ENCODE measurements at places on chromosomes 2 and 18. TPM values are rescaled to one million over a fixed set of nuclear protein-coding genes. Genes with fewer than 3 reads are reported as not detected.

Gene TSPYL6
- not detected for total RNA-seq

Gene MTERF4
- 38.3 TPM for total RNA-seq

Gene LBX2
- 0.59 TPM for total RNA-seq

Gene EFR3B
- 2.4 TPM for total RNA-seq

Gene IL36B
- not detected for total RNA-seq

Gene ANKRD30B
- total RNA-seq = 0.73 TPM

Gene CHN1
- total RNA-seq = 9.6 TPM

Gene PPP3R1
- 32.8 TPM for total RNA-seq

Gene PDE11A
- total RNA-seq = 0.50 TPM

Gene STPG4
- 0.20 TPM for total RNA-seq

Gene RAB17
- total RNA-seq = 0.83 TPM

Gene STK16
- 31.4 TPM for total RNA-seq

Gene DSEL
- 53.5 TPM for total RNA-seq

Gene GTF2A1L
- 3.8 TPM for total RNA-seq

Gene RGPD4
- not detected for total RNA-seq

Gene ABHD3
- total RNA-seq = 6.4 TPM

Gene GALNT13
- total RNA-seq = 0.20 TPM

Gene RFTN2
- total RNA-seq = 3.5 TPM

Gene C18orf32
- total RNA-seq = 19.4 TPM

Gene EMX1
- not detected for total RNA-seq

Gene DPP10
- not detected for total RNA-seq

Gene VWC2L
- not detected for total RNA-seq

Gene SCTR
- total RNA-seq = not detected

Gene CCDC93
- 31.1 TPM for total RNA-seq

Gene WDR54
- total RNA-seq = 42.1 TPM

Gene SNORC
- total RNA-seq = 1.6 TPM

Gene RBM43
- 8.1 TPM for total RNA-seq

Gene PTPRM
- total RNA-seq = 101 TPM

Gene TMEFF2
- total RNA-seq = 3.3 TPM

Gene STON1
- total RNA-seq = 24.5 TPM

Data from smooth muscle cell of the pulmonary artery (primary cell).